ENCODE measurements at places on chromosomes 6 and 20.
A peak's percentile ranks its signal among the peaks of the same experiment; 100 is the strongest.

GRCh38 chr20:51275181-51275580 is 252.3 kb upstream of the KCNG1 start:
- peak; percentile 62 for DNase-seq

- DNase-seq = peak; percentile 94
These were observed 871 bp upstream of the ZFAND3 start for GRCh38 chr6:37818536-37819176.

DNA sequence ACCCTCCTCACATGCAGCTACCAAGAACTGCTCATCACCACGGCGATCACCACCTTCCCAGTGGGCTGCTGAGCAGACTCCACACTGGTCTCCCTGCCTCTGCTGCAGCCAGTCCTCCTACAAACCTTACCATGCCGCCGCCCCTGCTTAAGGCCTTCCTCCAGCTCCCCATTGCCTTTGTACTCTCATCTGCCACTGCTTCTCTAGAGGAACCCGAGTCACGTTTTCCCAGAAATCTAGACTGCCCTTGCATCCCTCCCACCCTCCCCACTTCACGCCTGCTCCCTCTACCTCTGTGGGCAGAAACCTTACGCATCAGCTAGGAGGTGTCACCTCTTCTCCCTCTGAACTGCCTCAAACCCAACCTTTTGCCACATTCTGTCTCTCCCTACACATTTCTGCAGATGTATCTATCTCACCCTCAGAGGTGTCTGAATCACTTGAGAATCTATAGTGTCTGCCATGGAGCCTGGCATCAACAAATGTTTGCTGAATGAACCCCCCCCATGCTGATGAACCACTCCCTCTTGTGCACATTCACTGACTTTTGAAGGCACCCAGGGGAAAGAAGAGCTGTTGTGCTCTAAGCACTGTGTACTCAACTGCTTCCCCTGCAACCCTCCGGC is 4.3 kb downstream of the E2F1 start:
- no peak for DNase-seq

- DNase-seq = peak; percentile 75
These were observed at the start of gene NT5E for GRCh38 chr6:85449818-85450759. TSS of gene NT5E (plus strand) at chr6:85450083. CDS start at chr6:85450140, 57 bp downstream.

DNA sequence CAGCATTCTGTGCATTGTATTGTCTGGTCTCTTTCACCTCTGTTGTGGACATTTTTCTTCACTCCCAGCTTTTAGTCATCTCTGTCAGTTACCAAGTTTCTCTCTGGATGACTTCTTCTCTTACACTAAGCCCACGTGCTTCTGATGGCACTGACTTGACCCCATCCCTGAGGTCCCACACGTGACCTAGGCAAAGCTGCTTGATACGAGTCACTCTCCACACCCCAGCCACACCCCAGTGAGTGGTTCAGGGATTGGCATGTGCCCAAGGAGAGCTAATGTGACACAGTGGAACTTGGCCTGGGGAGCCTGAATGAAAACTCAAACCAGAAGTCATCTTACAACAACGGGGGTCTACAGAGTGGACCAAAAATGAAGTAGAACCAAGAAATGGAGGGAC is 32.2 kb downstream of the HTR1E start:
- DNase-seq = peak; percentile 1

- no peak for DNase-seq
These were observed 33.7 kb upstream of the ZNF133 start for GRCh38 chr20:18254615-18255014.

DNA sequence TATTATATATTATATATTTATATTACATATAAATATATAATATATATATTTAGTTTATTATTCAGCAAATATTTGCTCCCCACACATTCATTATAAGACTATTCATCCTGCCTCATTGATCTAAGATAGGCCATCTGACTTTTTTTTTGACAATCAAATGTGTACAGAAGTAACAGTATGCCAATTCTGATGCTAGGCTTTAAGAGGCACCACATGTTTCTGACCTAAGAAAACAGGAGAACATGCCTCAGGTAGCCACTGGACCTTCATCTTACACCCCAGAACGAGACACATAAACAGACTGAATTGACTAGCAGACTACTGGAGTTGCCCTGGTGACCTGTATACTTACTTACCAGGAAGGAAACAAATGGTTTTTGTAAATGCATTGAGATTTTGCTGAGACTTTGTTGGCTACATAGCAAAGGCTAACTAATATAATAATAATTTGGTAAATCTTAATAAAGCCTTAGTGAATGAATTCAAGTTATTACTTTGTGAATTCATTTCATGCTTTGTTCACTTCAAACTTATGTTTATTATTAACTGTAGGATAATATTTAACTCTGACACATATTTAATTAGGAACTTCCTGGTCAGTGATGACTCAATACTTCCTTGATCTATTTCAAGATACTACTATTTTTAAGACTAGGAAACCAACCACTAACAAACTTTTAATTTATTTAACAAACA is 13.4 kb upstream of the MYO6 start:
- peak; percentile 52 for DNase-seq

GRCh38 chr20:17636523-17637412 is 45.3 kb downstream of the RRBP1 start:
- DNase-seq = peak; percentile 44

GRCh38 chr6:100465701-100466409 is 1.1 kb upstream of the SIM1 start:
- DNase-seq = no peak

All from fibroblast of mammary gland (primary cell).